Thymus (tissue), 14 donors: ENCODE measurements at places on chromosomes 7 and 10. TPM values are rescaled to one million over a fixed set of nuclear protein-coding genes. Genes with fewer than 3 reads are reported as not detected.

DNA sequence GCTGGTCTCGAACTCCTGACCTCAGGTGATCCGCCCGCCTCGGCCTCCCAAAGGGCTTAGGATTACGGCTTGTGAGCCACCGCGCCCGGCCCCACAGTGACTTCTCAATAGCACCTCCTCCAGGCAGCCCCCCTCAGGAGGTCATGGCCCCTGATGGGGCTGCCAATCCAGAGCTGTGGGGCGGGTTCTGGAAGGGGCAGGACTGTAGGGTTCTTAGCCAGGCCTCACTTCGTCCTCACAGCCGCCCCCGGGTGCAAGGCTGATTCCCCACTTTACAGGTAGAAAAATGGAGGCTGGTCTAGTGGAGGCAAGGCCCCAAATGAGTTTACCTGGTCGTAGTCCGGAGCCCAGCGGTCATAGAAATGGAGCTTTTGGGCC is 638 bp downstream of the METTL27 start:
- DNase-seq: no peak

GJD4 gene
- total RNA-seq: 0.09 TPM

RBM20 gene
- 1.6 TPM for total RNA-seq

DNA sequence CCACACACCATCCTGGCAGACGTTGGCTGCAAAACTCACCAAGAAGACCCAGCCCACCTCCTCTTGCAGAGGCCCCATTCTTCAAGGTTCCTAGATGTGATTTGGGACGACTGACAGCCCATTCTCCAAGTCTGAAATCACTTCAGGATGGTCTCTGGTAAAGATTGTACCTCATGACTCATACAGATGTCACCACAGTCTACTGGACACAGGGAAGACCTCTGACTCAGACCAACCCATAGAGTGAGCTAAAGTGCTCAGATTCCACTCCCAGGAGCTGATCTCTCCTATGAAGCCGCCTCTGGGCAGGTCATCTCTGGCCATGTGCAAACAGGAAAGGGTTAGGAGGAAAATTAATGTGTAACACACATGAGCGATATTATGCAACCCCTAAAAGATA is 102.4 kb upstream of the VWC2 start:
- DNase-seq: no peak

DNA sequence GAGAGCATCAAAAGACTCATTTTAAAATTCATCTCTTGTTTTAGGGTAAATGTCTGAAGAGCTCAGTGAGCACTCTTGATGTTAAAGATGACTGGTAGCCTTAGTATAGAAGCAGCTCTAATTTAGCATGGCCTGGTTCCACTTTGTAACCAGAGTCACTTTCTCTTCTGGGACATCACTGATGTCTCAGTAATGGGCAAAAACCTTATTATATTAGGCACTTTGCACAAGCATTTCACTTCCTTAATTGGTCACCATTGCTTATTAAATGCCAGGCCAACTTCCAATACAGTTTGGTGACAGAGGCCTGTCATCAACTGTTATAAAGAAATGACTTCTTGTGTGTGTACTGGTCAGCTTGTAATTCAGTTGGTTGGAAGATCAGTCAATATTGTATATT is 53.0 kb downstream of the STEAP1B start:
- DNase-seq: no peak
